ENCODE measurements at places on chromosomes 5 and 9. TPM values are rescaled to one million over a fixed set of nuclear protein-coding genes. Genes with fewer than 3 reads are reported as not detected.

- DNase-seq: no peak
- H3K27me3 ChIP-seq: no peaks in the 10 kb centered on the region
- H3K4me3 ChIP-seq: no peak overlapping the region
- H3K36me3 ChIP-seq: no peaks in the 10 kb centered on the region
These were observed 61.4 kb downstream of the PCDH1 start for GRCh38 chr5:141816598-141817399.

GRCh38 chr5:143161885-143162540, 241.5 kb downstream of the NR3C1 start:
- H3K27ac ChIP-seq: no peak overlapping the region
- no peak for DNase-seq
- no peaks in the 10 kb centered on the region for H3K36me3 ChIP-seq
- no peaks in the 10 kb centered on the region for H3K4me1 ChIP-seq
- no peaks in the 10 kb centered on the region for H3K27me3 ChIP-seq

DNA sequence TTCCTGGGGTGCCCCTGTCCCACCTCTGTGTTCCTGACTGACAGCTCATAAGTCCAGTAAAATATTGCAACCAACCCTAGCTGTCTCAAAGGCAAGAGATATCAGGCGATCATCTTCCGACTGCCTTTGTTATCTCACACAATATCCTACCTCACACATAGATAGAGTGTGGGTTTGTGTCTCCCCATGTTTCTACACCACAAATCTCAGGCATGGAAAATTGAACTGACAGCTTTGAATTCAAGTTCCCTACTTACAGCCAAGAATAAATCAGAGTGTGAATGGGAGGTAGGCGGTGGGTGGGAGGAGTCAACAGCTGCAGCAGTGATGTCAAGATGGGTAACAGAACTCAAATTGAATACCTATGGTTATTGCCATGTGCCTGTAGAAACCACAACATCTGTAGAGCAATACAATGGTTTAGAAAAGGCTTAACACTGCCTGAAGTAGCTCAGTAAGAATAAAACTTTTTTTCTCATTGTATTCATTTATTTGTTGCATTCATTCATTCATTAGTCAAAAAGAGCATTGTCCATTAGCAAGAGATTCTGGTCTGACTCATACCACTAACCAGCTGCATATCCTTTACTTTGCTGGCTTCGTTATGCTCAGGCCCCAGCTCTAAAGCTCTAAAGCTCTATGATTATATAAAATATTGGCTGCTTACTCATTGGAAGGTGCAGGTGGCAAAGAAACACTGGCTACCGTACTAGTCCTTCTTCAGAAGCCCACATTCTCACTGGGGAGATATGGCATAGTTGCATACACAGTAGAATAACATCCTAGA, 108.2 kb upstream of the DMAC1 start:
- H3K4me3 ChIP-seq: no peak overlapping the region
- H3K4me1 ChIP-seq: peaks cover 5% of the 10 kb centered on the region
- H3K36me3 ChIP-seq: no peaks in the 10 kb centered on the region

EIF4E1B gene
- total RNA-seq: not detected

PHAX gene
- 35.2 TPM for total RNA-seq
